ENCODE measurements at places on chromosomes 2 and 18.
A peak's percentile ranks its signal among the peaks of the same experiment; 100 is the strongest.

GRCh38 chr2:196372811-196373664 is 201.7 kb upstream of the STK17B start:
- no peak for DNase-seq
- no peak overlapping the region for H3K27ac ChIP-seq
- H3K27me3 ChIP-seq: no peaks in the 10 kb centered on the region
- no peaks in the 10 kb centered on the region for H3K4me1 ChIP-seq
- no peaks in the 10 kb centered on the region for H3K36me3 ChIP-seq

DNA sequence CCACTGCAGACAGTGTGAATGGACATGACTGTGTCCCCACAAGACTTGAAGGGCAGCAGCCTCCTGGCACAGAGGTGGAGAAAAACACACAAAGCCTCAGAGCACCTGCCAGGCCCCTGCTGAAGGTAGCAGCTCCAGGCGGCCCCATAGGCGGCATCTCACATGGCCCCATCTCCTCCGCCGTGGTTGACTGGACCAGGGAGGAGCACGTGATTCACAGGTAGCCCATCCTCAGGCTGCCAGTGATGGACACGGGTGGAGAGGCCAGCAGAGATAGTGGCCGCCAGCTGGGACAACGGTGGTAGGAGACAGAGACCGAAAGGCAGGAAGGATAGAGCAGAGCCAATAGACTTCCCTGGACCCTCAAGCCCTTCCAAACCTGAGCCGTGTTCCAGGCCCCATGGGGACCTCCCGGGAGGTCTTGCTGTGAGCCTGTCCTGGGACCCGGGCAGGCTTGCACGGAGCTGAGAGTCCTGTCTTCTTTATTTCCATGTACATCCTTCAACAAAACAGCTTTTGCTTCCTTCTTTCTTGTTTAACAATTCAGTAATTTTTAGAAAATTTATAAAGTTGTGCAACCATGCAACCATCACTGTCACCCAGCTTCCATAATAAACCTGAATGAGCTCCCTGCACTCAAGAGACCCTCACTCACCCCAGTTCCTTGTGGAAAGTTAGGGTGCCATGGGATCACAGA is 26.9 kb downstream of the GPR55 start:
- H3K27ac ChIP-seq: no peak overlapping the region
- H3K27me3 ChIP-seq: peaks cover 25% of the 10 kb centered on the region
- no peaks in the 10 kb centered on the region for H3K36me3 ChIP-seq
- no peak for DNase-seq
- no peak overlapping the region for H3K4me3 ChIP-seq
- H3K4me1 ChIP-seq: no peaks in the 10 kb centered on the region

DNA sequence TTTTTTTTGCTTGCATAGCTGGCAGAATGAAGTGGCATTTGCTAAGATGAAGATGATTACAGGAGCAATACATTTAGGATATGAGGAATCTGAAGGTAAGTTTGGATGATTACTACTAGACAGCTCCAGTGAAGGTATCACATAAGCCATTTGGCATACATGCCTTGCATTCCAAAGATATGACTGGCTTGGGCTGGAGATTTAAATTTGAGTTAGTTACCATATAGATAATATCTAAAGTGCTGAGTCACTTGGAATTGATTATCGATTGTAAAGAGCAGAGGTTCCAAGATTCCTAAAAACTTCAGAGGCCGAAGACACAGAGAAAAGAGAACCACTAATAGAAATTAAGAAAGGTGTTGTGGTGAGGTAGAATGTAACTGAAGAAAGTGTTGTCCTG is 1026.4 kb downstream of the DSC3 start:
- no peaks in the 10 kb centered on the region for H3K4me1 ChIP-seq
- DNase-seq: no peak
- H3K36me3 ChIP-seq: no peaks in the 10 kb centered on the region
- no peaks in the 10 kb centered on the region for H3K27me3 ChIP-seq

- peak overlapping the region; percentile 53 for H3K4me3 ChIP-seq
- peaks cover 63% of the 10 kb centered on the region for H3K4me1 ChIP-seq
- H3K27me3 ChIP-seq: no peaks in the 10 kb centered on the region
- H3K27ac ChIP-seq: peak overlapping the region; percentile 75
Observed at GRCh38 chr2:197497326-197497725, 2.3 kb downstream of the HSPD1 start.

GRCh38 chr18:3526421-3527354 is 76.7 kb downstream of the TGIF1 start:
- no peak overlapping the region for H3K27ac ChIP-seq
- H3K4me1 ChIP-seq: no peaks in the 10 kb centered on the region
- H3K27me3 ChIP-seq: no peaks in the 10 kb centered on the region

- no peak overlapping the region for H3K4me3 ChIP-seq
- H3K4me1 ChIP-seq: no peaks in the 10 kb centered on the region
- no peak for DNase-seq
- H3K27me3 ChIP-seq: no peaks in the 10 kb centered on the region
- no peak overlapping the region for H3K27ac ChIP-seq
Observed at GRCh38 chr2:34601561-34601960, 1002.5 kb upstream of the FAM98A start.
